Left cardiac atrium (tissue), 4 donors: ENCODE measurements at places on chromosomes 16 and 17. TPM values are rescaled to one million over a fixed set of nuclear protein-coding genes. Genes with fewer than 3 reads are reported as not detected.
A peak's percentile ranks its signal among the peaks of the same experiment; 100 is the strongest.

The FAM171A2 gene
- total RNA-seq: 1.2 TPM

DNA sequence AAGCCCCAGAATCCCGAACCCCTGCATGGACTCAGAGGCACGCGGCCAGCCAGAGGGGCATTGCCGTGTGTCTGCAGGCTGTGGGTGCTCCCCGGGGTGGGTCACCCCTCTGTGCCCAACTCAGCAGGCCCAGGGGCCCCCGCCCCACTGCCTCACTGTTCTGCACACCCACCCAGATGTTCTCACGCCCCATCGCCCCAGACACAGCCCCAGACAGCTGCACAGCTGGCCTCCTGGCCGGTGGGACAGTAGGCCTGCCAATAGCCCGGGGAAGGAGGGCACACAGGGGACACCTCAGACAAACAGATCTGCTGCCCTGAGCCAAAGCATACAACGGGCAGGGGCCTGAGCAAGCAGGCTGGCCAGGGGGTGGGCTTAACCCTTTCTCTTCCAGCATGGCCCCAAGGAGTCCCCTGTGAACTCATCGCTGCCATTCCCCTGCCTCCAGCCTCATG lies 27.6 kb upstream of the NXPH3 start:
- DNase-seq: no peak

DNA sequence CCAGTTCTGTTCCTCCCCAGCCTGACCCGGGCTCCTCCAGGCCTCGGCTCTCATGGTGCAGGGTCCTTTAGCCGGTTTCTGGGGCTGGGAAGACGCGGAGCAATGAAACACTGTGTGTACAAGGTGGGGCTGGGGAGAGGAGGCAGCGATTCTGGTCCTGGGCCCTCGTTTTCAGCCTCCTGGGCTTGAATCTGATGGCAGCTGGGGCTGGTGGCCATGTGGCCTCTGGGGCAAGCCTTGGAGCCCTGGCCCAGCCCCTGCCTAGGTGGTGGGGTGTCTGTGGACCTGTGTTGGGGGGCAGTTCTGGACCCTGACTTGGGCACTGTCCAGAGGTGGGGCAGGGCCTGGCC lies 4.1 kb downstream of the FOXJ1 start:
- DNase-seq: no peak

DNA sequence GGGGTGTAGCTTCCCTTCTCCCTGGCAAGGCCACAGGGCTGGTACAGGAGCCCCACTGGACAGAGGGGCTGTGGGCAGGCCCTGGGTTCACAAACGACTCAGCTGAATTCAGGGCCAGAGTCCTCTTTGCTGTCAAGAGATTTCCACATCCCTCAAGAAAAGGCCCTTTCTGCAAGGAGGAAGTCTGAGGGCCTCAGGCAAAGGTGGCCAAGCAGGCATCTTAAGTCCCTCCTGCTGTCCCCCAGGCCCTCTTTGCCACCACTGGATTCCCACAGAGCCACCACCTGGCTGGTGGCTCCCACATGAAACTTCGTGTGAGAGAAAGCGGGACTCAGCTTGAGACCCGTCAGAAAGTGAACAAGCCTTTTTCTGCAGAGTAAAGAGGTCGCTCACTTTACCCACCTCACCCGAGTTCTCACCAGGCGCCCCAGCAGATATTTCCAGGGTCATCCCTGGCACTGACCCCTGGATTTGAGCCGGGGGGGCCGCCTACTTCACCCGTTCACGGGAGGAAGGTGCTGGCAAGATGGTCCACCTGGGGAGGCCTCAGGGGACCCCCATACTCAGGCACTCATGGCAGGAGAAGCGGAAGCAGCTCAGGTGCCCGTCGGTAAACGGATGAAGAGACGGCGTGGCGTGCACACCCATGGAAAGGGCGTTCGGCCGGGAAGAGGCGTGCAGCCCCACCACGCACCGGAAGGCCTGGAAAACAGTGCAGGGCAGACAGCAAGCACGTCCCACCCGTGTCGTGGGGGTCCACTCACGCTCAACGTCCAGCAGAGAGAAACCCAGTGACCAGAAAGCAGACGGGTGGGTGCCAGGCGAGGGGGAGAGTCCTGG lies 3.6 kb downstream of the RNF166 start:
- DNase-seq: no peak

DNA sequence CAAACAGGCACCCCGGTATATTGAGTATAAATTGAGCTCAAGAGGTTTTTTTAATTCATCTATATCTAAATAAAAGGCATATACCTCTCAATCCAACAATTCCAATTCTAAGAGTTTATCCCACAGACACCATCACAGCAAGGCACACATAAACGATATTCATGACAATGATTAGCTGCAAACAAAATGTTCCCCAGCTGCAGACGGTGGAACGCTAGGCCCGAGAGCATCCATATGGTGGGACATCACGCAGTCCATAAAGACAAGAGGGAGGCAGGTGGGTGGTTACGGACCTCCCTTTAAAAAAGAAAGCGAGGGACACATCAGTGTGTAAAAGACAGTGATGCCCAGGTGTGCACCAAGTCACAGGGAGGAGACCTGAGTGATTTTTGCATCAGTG lies 28.1 kb downstream of the MEAK7 start:
- DNase-seq: no peak

GRCh38 chr17:83201206-83202001 lies 122.0 kb downstream of the METRNL start:
- peak; percentile 5 for DNase-seq

DNA sequence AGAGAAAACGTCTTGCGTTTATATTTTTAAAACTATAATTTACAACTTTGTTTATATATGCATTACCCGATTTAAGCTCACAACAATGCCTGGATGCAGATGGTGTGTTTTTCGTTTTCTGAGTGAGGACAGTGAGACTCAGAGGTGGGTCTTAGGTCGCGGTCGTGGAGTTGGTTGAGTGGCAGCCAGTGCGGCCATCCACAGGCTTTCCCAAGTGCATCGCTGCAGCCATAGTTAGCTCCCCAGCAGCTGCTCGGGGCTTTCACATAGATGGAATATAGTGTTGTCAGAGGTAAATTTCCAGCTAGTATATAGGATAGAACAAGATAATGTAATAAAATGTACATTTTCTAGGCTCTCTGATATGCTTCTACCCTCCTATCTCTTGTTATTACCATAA lies 417.8 kb downstream of the CDH13 start:
- no peak for DNase-seq

DNA sequence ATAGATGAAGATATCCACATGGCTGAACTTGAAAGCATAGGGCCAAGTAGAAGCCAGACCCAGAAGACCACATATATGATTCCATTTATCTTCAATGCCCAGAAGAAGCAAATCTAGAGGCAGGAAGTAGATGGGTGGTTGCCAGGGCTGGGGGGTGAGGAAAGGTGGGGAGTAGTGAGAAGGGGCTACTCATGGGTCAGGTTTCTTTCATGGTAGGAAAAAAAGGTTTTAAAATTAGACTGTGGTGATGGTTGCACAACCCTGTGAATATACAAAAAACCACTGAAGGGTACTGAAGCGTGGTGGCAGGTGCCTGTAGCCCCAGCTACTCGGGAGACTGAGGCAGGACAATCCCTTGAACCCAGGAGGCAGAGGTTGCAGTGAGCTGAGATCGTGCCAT lies 5.4 kb downstream of the CD2BP2 start:
- DNase-seq: no peak

DNA sequence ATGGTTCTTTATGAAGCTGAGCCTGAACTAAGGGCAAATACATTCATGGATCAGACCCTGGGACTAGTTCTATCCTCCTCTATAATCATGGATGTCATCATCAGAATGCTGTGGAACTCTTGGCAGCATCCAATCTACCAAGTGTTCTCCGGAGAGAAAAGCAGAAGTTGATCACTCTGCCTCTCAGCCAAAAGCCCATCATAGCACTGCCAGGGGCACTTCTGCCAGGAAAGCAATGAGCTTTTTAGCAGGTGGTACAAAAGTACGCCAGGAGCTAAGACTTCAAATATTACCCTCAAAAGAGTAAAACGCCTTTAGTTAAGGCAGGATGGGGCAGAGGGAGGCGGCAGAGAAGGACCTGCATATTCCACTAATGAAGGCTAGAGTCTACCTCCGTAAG lies 279.0 kb downstream of the SLC39A11 start:
- no peak for DNase-seq

GRCh38 chr17:65799869-65800268 lies 238.4 kb upstream of the AXIN2 start:
- DNase-seq: no peak

DNA sequence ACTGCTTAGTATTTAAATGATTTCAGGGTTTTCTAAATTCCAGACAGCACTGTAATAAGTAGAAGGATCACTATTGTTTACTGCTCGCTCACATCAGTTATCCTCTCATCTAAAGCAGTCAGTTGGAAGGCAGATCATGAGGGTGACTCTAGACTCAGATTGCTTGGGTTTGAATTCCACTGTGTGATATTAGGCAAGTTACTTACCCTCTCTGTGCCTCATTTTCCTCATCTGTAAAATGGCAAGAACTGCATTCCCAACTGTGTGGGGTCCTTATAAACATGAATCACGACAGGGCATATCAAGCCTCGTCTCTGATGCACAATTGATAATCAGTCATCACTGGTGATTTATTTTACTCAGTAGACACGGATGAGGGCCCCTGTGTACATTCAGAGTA lies 15.1 kb downstream of the CLUAP1 start:
- DNase-seq: no peak

The OTOP3 gene
- total RNA-seq: not detected

The CRYM gene
- total RNA-seq: 124 TPM

The MYH8 gene
- total RNA-seq: not detected

DNA sequence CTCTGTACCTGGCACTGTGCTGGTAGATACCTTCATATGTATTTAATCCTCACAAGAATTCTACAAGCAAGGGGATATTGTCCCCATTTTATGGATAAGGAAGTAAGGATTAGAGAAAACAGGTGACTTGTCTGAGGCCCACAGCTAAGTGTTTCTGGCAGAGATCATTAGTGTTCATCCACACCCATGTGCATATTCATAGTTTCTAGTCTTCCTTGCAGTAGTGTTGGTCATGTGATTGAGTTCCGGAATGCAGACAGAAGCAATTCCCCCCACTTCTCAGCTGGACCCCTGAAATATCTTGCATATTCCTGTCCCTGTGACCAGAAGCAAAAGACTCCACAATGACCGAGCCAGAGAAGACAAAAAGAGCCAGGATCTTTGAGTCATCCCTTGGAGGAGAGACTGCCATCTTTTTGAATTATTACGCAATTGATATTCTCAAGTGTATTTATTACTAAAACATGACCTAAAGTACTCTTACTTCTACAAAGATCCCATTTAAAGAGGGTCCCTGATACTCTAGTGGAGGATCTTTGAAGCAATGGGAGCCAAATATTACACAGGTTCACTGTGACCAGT lies 43.4 kb downstream of the SOX9 start:
- no peak for DNase-seq

GRCh38 chr17:78449983-78450595 lies 71.6 kb downstream of the PGS1 start:
- DNase-seq: no peak

The ASB16 gene
- total RNA-seq: 4.9 TPM

DNA sequence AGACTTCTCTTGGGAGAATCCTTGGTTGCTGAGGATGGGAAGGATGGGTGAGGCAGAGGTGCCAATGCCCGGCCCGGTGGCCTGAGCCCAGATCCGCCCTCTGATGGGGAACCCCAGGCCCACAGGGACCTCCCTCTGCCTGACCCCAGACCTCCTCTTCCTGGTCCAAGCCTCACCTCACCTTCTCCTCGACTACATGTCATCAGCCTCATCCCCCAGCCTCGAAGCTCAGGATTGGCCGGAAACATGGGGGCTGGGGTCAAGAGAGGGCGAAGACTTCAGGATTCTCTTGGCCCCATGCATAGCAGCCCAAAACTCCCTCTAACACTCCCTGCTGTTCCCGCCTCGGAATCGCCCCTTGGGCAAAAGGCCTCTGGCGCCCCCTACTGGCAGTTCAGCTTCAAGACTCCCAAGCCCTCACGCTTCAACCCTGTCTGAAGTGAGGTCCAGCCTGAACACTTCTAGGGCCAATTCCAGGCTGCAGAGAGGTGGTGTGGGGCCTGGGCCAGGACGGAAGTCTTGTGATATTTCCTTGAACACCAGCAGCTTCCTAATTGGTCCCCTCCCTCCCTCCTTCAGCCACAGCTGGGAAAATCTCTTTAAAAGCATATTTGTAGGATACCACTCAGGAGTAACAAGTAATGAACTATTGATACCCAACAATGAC lies 47.2 kb downstream of the ARHGAP27 start:
- peak; percentile 91 for DNase-seq

- no peak for DNase-seq
These were observed 4.9 kb downstream of the SPATA20 start for GRCh38 chr17:50551884-50552283.

GRCh38 chr17:66941773-66942450 lies 22.6 kb upstream of the CACNG4 start:
- no peak for DNase-seq

The CCL17 gene
- total RNA-seq: not detected

The NLRC5 gene
- total RNA-seq: 14.2 TPM

DNA sequence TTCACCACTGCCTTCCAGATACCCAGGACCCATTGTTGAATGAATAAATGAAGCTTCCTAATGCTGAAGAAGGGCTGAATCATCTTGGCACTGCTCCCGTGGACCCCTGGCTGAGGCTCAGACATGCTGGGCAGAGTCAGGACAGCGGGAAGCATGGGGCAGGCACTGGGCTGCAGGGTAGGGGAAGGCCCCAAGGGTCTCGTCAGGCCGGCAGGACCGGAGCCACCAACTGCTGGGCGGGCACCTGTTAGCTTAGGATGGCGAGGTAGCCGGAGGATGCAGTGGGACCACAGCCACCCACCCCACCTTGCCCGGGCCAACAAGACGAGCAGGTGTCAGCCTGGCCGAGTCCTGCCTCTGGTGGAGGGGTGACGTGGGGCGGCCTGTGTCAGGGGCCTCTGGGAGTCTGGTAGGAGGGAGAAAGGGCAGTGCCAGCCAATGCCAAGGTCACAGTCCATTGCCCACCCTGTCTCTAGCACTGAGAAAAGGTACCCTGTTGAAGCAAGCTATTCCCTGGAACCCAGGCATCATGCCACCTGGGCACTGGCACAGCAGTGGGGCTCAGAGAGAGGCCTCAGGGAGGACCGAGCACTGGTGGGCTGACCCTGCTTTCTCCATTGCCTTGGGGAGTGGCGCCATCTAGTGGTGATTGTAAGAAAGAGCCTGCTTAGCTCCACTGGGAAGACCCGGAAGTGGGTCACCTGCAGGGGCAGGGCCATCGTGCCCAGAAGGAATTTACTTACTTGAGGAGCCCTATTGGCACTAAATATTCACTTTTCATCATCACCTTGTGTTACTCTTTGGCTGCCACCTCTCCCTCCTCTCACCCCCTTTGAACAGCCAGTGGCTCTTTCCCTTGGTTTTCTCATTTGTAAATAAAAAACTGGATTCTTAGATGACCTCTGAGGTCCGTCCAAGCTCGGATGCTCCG lies 3.0 kb upstream of the DLX3 start:
- peak; percentile 77 for DNase-seq

DNA sequence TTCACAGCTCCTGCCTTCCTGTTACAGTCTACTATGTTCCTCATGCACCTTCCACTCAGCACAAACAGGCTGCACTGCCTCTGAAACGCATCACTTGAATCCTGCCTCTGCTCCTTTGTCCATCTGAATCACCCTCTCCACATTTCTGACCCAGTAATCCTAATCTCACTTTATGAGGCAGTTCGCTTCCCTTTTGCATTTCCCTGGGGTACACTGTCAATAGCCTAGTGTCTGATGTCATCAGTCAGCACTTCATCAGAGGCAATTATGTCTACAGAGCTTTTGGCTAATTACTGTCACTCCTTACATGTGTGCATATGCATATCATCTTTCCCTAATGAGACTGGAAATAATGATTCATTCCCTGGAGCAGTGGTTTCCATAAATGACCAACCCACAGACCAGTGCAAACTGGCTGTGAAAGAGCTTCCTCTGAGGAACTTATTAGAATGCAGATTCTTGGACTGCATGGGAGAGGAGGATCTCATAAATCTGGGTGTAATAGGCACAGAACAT lies 23.6 kb downstream of the CA4 start:
- DNase-seq: no peak

GRCh38 chr17:50423553-50424159 lies 2.4 kb upstream of the ACSF2 start:
- DNase-seq: peak; percentile 45
